Nasal cavity respiratory epithelium epithelial cell of viscerocranial mucosa (primary cell): ENCODE measurements at places on chromosomes 1 and 21. TPM values are rescaled to one million over a fixed set of nuclear protein-coding genes. Genes with fewer than 3 reads are reported as not detected.

Gene ST6GALNAC5
- 3.0 and 10.3 TPM in 2 replicates for total RNA-seq

Gene CDA
- 0.68 and 0.71 TPM in 2 replicates for total RNA-seq

Gene SH2D5
- 39.8 and 51.6 TPM in 2 replicates for total RNA-seq

Gene C1orf74
- total RNA-seq, result 13.0 and 14.7 TPM in 2 replicates

Gene HPCAL4
- total RNA-seq, result under 0.01 TPM in 2 replicates

Gene KRTAP21-2
- not detected in 2 replicates for total RNA-seq

Gene FCRL4
- not detected in 2 replicates for total RNA-seq

Gene TMEM82
- total RNA-seq, result not detected in 2 replicates

Gene SLAMF6
- total RNA-seq, result not detected in 2 replicates

Gene A3GALT2
- total RNA-seq, result not detected in 2 replicates

Gene LCE1B
- not detected in 2 replicates for total RNA-seq

Gene KPRP
- total RNA-seq, result 0.34 TPM in 1 of 2 replicates, not detected in the other

Gene PRAMEF12
- not detected in 2 replicates for total RNA-seq

Gene KCNE1
- 0.34 and 0.71 TPM in 2 replicates for total RNA-seq

Gene FALEC
- 0.34 TPM in 1 of 2 replicates, not detected in the other for total RNA-seq

Gene TP53BP2
- total RNA-seq, result 16.4 and 22.9 TPM in 2 replicates

Gene TNNI3K
- 0.34 and 0.64 TPM in 2 replicates for total RNA-seq

Gene KRTAP10-12
- not detected in 2 replicates for total RNA-seq

Gene FCRL1
- total RNA-seq, result not detected in 2 replicates

Gene RGS5
- 3.8 and 5.1 TPM in 2 replicates for total RNA-seq

Gene OSCP1
- 4.8 and 6.2 TPM in 2 replicates for total RNA-seq

Gene CFAP74
- total RNA-seq, result 0.07 TPM in 1 of 2 replicates, not detected in the other
